ENCODE measurements at places on chromosomes 1 and 21.

- peak; percentile 76 for DNase-seq
Measured at GRCh38 chr1:223142795-223143536, at the start of gene TLR5. Gene TLR5, minus strand, starts transcription at chr1:223143248. Its CDS starts 30,217 bp downstream, at chr1:223113031.

DNA sequence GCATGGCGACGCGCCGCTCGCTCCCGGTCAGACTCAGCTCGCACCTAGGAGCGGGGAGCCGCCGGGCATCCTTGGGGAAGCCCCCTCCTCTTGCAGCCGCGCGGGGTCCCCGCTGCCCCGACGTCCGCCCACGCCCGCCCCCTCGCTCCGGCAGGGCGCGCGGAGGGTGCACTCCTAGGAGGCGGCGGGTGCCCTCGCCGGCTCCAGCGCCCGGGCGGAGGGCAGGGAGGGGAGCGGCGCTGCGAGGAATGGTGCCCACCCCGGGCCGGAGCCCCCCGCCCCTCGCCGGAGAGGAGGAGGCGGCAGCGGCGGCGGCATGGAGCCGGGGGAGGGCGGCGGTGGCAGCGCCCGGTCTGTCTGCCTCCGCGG, 488 bp downstream of the FAM78B start:
- DNase-seq, result no peak

- peak; percentile 23 for DNase-seq
Measured at GRCh38 chr1:119286587-119287181, 81.9 kb upstream of the HAO2 start.

DNA sequence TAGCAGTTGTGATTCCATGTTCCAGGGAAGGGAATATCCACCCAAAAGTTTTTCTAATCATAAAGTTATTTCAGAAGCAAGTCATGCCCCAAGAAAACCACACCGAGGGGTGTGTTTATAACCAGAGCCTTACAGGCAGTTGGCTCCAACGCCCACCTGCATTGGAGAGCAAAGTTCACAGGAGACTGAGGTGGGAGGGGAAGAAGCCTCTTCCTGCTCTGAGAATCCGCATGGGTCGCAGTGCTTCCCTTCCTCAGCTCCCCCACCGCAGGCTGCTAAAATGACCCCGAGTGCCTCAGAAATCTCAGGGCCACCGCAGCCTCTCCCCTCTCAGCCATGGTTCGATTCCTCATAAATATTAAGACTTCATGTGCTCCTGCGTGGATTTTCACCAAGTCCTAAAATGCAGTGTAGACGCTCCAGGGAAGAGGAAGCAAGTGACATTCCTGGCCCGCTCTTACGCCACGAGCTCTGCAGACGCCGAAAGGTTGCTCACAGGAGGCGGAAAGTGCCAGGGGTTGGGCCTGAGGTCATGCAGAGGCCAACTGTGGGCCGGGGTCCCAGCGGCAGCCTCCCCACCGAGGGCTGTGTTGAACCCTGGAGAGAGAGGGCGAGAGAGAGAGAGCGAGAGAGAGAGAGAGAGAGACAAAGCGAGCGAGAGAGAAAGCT, 13.4 kb upstream of the SPSB1 start:
- peak; percentile 23 for DNase-seq

DNA sequence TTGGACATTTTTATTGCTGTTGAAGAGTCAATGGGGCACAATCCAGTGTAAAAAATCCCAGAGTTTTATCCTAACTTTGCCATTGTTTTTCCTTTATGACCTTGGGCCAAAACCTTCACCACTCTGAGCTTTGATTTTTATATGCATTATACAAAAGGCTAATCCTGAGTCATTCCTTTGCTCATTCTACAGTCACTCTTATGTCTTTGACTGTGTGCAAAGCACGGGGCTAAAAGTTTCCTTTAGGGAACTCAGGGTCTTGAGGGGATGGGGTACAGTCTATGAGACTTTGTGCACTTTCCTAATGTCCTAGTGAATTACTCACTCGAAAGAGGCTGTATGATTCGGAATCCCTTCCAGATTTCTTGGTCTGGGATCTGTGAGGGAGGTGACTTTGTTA, 543.2 kb upstream of the CAMK1G start:
- no peak for DNase-seq

GRCh38 chr1:226678701-226679100, 60.4 kb downstream of the ITPKB start:
- DNase-seq, result no peak

DNA sequence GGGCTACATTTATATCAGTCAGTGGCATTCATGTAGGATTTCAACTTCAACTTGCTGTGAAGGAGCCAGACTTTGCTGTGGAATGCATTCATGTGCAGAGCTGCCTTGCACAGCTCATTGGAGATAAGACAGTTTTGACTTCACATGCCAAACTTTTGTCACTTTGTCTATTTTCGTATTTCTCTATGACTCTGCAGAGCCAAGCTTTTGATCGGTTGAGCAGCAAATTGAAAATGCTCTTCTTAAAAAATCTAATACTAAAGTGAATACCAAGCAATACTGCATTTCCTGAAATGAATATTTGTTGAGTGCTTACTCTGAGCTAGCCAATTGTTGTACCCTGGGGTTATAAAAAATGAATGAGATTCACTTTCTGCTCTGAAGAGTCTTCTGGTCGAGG, 388.7 kb downstream of the ST6GALNAC3 start:
- no peak for DNase-seq

DNA sequence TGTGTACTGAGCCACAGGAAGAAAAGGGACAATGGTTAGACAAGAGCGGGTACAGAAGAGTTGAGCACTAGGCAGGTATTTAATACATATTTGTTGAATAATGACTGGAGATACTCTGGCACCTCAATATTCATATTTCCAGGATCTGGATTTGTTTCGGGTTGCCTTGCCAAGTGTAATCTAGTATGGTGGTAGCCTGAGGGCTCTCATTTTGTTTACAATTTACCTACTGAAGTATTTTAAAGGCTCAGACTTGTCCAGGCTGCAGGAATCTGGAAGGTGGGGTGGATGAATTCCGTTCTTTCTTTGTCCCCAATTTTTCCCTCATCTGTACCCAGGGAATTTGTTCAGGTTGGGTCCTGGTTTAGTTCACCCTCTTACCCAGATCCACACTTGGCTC, 95.0 kb downstream of the CACHD1 start:
- DNase-seq, result no peak

DNA sequence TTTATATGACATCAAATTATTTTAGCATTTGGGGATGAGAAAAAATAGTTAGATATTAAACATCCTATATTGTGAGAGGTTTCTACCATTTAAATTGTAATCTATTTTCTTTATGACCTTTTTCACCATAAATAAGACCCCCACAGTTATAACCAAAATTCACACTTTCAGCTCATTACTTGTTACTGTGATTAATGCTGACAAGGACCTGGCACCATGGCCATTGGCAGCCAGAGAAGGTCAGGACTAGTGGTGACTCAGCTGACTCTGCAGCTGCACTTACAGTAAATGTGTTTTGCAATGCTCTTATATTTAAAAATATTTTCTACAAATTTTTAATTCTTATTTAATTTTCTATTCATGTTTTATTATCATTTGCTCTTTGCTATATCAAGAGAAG, 133.3 kb upstream of the C1orf105 start:
- DNase-seq, result no peak

DNA sequence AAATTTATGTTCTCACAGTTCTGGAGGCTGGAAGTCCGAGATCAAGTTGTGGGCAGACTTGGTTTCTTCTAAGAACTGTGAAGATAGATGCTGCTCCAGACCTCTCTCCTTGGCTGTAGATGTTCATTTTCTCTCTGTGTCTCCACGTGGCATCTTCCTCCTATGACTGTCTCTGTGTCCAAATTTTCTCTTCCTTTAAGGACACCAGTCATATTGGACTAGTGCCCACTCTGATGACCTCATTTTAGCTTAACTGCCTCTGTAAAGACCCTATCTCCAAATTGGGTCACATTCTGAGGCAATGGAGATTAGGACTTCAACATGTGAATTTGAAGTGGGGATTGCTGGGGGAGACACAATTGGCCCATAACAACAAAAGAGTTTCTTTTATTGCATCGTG, 125.3 kb upstream of the ETS2 start:
- no peak for DNase-seq

GRCh38 chr1:159832309-159832708, 5.6 kb downstream of the SLAMF8 start:
- DNase-seq, result no peak

- DNase-seq, result no peak
Measured at GRCh38 chr21:33540711-33541104, 1.2 kb downstream of the GART start.

DNA sequence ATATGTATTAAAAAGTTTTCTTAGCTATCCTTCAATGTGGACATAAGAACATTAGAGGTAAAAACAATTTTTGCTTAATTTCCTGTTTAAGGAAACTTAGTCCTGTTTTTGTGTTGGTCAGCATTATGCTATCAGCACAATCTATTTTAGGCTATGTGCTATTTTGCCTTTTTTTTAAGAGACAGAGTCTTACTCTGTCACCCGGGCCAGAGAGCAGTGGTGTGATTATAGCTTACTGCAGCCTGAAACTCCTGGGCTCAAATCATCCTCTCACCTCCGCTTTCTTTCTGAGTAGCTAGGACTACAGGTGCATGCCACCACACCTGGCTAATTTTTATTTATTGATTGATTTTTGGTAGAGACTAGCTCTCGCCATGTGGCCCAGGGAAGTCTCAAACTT, 199.1 kb upstream of the TMPRSS15 start:
- no peak for DNase-seq

- DNase-seq, result no peak
Measured at GRCh38 chr1:86915737-86916235, 1.4 kb downstream of the HS2ST1 start.

All from stimulated activated CD4-positive, alpha-beta T cell treated with anti-CD3 and anti-CD28 coated beads, Interleukin-15, amount 100 ng/mL, for 48 hours (primary cell).